NCI-H748 treated with DMSO at 0.1 percent for 48 hours (cell line): ENCODE measurements at places on chromosomes 12 and 14.
A peak's percentile ranks its signal among the peaks of the same experiment; 100 is the strongest.

DNA sequence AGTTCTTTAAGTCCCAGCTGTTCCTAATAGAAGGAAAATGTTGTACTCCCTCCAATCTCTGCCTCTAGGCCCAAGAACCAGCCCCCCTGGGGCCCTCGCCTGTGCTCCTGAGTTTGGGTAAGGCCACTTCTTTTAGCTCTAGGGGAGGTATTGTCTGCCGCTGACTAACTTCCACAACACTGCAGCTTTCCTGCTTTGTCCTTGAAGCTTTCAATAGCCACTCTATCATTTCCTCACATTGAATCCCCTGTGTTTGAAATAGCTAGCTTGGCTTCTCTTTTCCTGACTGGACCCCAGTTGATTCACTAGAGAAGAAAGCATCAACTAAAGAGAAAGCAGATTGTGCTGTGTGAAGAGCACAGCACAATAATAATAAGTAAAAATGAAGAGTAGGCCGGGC is 28.8 kb downstream of the KRT80 start:
- no peak for DNase-seq

GRCh38 chr14:67900231-67900630 is 80.7 kb downstream of the RAD51B start:
- DNase-seq, result no peak

GRCh38 chr12:106906715-106907114 is 49.0 kb upstream of the TMEM263 start:
- no peak for DNase-seq

- no peak for DNase-seq
Observed at GRCh38 chr12:131420867-131421447, 289.9 kb upstream of the SFSWAP start.

DNA sequence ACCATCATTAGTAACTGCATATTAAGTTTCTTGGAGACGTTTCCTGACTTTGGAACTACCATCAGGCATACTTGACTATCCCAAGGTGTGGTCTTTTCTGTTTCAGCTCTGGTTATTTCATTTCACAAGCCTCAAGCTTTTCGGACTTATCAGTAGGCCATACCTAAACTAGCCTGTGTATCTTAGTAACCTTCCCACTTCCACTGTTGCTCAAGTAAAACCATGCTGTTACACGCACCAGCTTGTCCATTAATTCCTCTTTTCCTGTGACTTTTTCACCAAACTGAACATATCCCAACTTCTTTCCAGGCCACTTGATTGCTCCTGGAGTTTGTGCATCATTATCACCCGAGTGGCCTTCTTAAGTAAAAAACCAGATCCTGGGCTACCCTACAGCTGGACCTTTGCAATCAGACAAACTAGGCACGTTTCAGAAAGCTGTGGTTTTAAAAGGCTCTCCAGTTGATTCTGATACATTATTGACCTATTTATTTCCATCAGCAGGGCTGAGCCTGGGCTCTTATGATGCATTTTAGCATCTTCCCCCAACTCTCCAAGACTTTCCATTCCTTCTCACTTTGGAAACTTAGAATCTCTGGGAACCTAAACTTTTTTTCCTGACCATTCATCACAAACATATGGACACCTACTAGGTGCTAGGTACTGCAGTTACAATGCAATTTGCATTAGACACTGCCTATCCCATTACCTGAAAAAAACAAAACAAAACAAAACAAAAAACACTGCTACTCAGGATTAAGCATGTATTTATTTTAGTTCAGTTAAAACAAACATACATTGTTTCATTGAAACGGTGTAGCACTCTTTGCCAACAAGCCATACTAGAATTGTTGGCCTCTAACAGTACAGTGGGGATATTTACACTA is 14.9 kb downstream of the SLC38A2 start:
- no peak for DNase-seq

- DNase-seq, result no peak
Observed at GRCh38 chr12:132194556-132194955, 50.3 kb downstream of the NOC4L start.

DNA sequence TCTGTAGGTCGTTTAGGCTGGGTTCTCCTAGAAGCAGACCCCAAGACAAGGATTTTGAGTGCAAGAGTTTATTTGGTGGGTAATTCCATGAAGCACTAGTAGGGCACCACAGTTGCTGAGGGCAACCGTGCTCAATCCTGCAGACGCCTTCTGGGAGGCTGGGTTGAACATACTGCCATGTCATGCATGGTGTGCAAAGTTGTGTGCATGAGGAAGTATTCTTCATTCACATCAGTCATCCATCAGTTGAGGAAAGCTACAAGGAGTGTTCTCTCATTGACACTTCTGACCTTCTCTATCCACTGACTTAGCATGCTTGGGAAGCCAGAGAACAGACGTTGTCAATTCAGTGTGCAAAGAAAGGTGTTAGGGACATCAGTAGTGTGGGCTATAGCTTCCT is 179.2 kb downstream of the PTPN11 start:
- DNase-seq, result no peak

DNA sequence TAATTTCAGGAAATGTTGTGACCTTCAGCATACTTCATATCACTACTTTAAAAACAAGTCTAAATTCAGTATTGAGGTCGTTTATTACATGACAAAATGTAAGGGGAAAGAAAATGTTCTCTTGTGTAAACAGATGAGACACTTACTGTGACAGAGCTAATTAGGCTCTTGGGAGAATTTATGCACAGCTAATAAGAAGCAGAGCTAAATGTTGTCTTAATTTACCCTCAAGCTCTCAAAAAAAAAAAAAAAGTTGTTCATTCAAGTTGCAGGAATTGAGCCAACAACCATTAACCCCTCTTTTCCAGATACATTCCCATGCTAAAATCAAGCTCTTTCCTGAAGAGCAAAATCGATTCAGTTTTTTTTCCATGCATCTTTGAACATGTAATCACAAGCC is 1419.4 kb downstream of the FSCB start:
- DNase-seq, result peak; percentile 9

DNA sequence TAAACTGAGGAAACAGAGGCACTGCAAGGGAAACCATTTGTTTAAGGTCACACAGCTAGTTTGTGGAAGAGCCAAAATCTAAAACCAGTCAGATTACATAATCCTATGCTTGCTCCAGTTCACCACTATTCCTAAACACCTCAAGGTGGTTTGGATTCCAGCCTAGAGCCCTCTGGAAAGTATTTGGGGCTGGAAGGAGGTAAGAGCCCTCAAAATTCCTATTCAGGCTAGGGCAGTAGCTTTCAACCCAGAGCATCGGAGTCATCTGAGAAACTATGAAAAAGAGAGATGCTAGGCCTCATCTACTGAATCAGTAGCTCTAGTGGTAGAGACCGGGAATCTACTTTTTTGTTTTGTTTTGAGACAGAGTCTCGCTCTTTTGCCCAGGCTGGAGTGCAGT is 16.0 kb upstream of the SPPL3 start:
- no peak for DNase-seq

GRCh38 chr12:66514581-66514980 is 164.3 kb downstream of the GRIP1 start:
- DNase-seq, result no peak

DNA sequence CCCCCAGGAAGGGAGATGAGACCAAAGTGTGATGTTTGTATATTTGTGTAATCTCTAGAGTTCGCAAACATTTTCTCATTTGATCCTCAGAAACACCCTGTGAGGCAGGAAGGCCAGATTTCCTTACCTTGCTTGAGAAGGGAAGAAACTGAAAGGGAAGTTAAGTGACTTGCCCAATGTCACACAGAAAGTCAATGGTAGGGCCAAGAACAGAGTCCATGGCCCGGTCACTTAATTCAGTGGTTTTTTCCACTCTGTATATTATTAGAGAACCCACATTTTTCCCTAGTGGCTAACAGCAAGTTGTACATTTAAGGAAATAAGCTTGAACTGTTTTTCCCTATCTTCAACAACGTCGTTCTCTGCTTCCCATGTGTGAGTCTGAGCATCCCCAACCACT is 25.6 kb upstream of the CHPT1 start:
- DNase-seq, result no peak

- DNase-seq, result no peak
Observed at GRCh38 chr12:111362687-111363475, 6.0 kb downstream of the PHETA1 start.

DNA sequence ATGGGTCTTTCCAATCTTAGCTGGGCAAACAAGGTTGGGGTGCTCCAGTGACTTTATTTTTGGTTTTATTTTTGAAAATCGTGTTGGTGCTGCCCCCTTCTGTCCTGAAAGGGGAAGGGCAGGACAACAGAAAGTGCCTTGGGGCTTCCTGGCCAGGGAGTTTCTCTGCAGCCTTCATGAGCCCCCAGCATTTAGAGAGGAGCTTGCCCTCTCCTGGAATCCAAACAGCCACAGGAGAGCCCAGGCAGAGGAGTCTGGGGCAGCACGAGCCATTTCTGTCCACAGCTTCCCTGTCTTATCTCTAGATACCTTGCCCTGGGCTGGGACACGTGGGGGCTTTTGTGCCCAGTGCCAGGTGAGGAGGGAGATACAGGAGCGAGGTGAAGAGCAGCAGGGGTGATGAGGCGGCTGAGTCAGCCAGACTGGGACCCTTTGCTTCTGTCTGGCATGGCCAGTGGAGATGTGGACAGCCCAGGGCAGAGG is 4.4 kb upstream of the C1RL start:
- DNase-seq, result peak; percentile 2

DNA sequence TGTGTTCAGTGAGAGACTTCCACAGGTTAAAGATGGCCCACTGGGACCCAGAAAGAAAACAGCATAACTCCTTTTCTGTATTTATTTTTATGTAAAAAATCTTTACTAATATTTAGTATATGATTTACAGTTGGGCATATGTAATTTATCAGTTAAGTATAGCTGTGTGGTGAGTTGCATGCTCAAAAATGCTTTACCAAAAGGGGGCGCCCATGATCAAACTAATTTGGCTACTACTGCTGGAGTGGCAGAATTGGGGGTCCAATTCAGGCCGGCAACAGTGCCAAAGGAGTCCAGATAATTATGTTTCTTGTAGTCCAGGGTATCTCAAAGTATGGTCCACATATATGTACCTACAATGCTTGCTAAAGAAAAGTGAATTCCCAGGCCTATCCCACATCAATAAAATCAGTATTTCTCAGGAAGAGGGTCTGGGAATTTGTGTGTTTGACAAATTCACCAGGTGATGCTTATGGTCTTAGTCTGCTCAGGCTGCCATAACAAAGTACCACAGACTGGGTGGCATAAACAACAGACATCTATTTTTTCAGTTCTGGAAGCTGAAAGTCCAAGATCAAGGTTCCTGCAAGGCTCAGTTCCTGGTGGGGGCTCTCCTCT is 152.0 kb downstream of the KTN1 start:
- DNase-seq, result peak; percentile 26

DNA sequence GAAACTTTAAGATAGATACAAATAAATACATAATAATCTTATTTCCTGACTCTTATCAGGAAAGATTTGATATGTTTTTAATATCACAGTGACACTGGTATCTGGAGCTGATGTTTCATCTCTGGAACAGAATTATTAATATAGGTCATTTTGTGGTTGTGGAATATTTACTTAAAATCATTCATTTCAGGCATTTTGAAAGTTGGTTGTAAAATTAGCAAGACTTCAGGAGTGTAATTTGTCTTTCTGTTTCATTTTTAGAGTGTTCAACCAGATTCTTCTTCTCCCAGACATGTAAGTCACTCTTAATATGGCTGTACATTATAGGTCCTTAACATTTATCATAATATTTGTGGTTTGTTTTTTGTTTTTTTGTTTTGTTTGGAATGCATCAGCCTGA is 115.7 kb downstream of the PCNX1 start:
- no peak for DNase-seq

- DNase-seq, result no peak
Observed at GRCh38 chr14:70183991-70184390, 4.8 kb downstream of the SLC8A3 start.

DNA sequence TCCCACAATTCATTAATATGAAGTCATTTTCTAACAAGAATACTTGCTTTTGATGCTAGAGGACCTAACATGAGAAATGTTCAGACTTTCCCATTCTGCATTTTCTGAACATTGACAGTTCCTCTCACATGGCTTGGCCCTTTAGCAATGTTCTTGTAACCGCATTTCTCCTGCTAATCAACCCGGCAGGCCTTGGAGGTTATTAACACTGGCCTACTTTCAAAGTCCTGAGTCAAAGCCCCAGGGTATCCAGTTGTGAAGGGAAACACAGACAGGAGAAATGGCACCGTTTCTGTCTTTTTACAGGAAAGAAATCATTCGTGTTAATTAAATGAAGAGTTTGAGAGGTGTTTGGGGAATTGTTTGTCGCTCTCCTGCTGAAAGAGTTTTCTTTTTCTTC is 446.5 kb upstream of the MIS18BP1 start:
- no peak for DNase-seq

- no peak for DNase-seq
Observed at GRCh38 chr14:72965249-72965648, 39.0 kb downstream of the DCAF4 start.

GRCh38 chr12:54606556-54606955 is 18.1 kb upstream of the PPP1R1A start:
- no peak for DNase-seq

GRCh38 chr14:23240661-23241060 is 2.9 kb downstream of the RNF212B start:
- DNase-seq, result no peak
